Sigmoid colon (tissue), 7 donors: ENCODE measurements at places on chromosomes 11 and 22. TPM values are rescaled to one million over a fixed set of nuclear protein-coding genes. Genes with fewer than 3 reads are reported as not detected.

Gene QSER1
- 5.2 TPM for polyA plus RNA-seq

Gene UBQLNL
- polyA plus RNA-seq: not detected

DNA sequence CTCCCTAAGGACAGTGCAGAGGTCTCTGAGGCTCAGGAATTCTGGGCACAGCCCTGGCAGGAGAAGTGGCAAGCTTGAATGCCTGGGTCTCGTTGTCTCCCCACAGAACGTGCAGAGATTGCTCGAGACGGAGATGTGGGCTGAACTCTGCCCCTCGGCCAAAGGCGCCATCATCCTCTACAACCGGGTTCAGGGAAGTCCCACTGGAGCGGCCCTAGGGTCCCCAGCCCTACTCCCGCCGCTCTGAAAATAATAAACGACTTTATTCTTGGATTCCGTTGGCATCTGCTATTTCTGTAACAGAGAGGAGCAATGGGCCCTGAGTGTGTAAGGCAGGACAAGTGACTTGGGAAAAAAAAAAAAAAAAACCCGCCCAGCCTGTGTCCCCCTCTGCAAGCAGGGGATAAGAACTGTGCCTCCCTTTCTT, 591 bp upstream of the DNAJC4 start:
- H3K27me3 ChIP-seq: no peaks in the 10 kb centered on the region
- peaks cover 74% of the 10 kb centered on the region for H3K4me1 ChIP-seq
- H3K27ac ChIP-seq: peak overlapping the region; percentile 96
- DNase-seq: no peak
- no peaks in the 10 kb centered on the region for H3K36me3 ChIP-seq

- H3K27ac ChIP-seq: peak overlapping the region; percentile 61
- H3K36me3 ChIP-seq: no peaks in the 10 kb centered on the region
- DNase-seq: no peak
- H3K4me1 ChIP-seq: peaks cover 12% of the 10 kb centered on the region
- H3K27me3 ChIP-seq: peaks cover 68% of the 10 kb centered on the region
- peak overlapping the region; percentile 30 for H3K4me3 ChIP-seq
Observed at GRCh38 chr11:33869481-33870422, 22.1 kb downstream of the LMO2 start.

- DNase-seq: no peak
- no peak overlapping the region for H3K4me3 ChIP-seq
- no peaks in the 10 kb centered on the region for H3K36me3 ChIP-seq
Observed at GRCh38 chr11:116473790-116474346, 298.9 kb downstream of the BUD13 start.
